ENCODE measurements at places on chromosomes 1 and 21.

DNA sequence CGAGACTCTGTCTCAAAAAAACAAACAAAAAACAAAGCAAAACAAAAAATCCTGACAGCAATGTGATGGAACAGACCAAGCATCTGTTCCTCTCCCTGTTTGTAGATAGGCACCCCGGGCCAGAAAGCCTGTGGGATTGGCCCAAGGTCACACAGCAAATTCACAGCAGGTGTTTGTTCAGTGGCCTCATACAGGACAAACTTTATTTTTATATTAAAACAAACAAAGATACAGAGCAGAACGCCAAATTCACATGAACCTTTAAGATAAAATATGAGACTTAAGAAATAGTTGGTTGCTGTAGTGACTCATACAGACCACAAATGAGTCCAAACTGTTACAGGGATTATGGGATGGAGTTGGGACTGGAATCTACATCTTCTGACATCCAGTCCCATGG, 2.3 kb upstream of the CELA2A start:
- no peak for DNase-seq

- DNase-seq, result no peak
These were observed 335.0 kb upstream of the GREM2 start for GRCh38 chr1:240946926-240947325.

- no peak for DNase-seq
These were observed 2.0 kb downstream of the S100A6 start for GRCh38 chr1:153533689-153534201.

GRCh38 chr1:54882519-54882918, 4.5 kb downstream of the DHCR24 start:
- DNase-seq, result peak; percentile 48

DNA sequence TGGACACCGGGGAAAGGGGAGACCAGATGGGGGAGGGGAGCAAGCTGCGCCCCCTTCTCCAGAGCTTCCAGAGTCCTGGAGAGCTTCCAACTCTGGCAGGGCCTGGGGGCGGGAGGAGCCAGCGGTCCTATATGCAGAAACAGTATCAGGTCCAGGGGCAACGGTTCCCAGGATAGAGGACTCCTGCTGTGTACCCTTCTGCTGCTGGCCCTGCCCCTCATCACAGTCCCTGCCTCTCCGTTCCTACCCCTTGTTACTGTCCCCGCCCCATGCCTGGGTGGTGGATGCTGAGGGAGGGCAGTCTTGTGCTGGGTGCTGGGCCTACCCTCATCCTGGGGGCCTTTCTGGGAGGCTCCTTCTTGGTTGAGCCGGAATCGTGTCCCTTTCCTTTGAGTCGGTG, 19.2 kb upstream of the PEX10 start:
- DNase-seq, result no peak

DNA sequence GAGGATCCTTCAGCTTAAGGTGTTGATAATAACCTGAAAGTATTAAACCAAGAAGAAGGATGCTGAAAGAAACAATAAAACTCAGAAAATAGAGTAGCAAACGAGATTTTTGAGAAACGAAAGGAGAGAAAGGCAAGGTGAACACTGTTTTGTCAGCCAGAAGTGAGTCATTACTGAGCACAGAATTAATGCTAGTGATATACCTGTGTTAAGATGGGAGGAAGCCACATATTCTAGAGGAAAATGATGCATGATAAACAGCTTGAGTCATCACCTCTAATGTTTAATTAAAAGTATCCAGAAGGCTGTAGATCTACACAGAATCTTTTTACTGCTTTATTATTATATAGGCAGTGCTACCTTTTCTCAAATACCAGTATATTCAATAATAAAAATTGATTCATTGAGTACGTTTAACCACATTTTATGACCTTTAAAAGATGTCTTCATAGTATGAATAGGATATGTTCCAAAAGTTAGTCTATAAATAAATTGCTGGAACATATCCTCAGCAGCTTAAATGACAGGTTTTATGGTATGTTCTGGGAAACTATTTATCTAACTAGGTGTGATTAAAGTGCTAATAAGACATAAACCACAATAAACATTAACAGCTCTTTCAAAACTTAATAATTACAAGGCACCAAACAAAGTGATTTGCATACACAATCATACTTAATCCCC, 10.3 kb downstream of the SH3GLB1 start:
- no peak for DNase-seq

All from NCI-H774 (cell line).